CD4-positive, alpha-beta T cell treated with Interleukin-1 beta for 1 hour (primary cell): ENCODE measurements at places on chromosomes 1 and 21.

DNA sequence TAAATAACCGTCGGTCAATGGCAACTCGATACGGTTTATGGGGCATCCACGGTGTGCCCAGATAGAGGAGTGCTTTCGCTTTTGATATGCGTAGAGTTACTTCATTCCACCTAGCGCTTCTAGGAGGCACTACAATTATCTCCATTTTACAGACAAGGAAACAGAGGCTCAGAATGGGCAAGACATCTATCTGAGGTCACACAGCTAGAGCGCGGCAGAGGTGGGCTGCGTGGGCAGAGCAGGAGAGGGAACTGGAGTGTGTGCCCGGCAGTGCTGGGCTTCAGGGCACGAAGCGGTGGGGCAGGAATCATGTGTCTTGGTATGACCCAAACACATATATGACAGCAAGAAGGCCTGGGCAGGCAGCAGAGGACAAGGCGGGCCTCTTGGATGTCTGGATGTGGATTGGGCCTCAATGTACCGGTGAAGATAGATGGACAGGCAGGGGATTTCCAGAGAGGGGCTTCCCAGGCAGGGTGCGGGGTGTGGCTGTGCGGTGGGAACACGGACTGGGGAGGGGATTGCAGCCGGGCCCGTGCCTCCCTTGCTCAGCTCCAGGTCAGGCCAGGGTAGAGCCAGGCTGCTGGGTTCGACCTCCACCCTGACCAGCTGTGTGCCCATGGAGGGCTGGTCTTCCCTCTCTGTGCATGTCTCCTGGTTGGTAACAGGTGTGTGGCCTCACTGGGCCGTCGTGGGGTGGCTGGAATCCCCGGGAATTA, 21.2 kb downstream of the TP73 start:
- DNase-seq, result no peak

- DNase-seq, result no peak
Observed at GRCh38 chr1:176515310-176515709, 52.3 kb downstream of the PAPPA2 start.

GRCh38 chr1:84603941-84604830, 29.9 kb upstream of the CTBS start:
- DNase-seq, result no peak

- DNase-seq, result no peak
Observed at GRCh38 chr1:226429858-226430715, 22.2 kb upstream of the PARP1 start.

- no peak for DNase-seq
Observed at GRCh38 chr1:59366346-59366745, 69.5 kb downstream of the FGGY start.

GRCh38 chr1:209756615-209757445, 977 bp downstream of the TRAF3IP3 start:
- DNase-seq, result peak; percentile 40

- DNase-seq, result no peak
Observed at GRCh38 chr1:4512636-4513035, 141.8 kb upstream of the AJAP1 start.

- no peak for DNase-seq
Observed at GRCh38 chr1:3943806-3944577, 43.9 kb upstream of the C1orf174 start.

DNA sequence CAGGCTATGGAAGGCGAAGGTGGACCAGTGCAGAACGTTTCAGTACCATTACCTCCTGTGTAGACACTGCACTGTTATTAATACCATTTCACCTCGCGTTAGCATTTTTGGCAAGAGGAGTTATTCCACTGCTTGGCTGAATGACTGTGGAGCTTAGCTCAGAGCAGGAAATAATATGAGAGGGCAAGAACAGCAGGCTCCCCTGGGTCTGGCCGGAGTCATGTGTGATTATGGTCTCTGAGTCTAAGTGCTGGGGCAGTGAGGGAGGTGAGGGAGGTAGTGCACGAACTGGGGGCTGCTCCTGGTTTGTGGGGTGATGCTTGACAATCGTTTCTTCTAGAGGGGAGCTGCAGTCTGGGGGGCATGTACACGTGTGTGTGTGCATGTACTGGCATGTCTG, 82.9 kb downstream of the MDM4 start:
- DNase-seq, result no peak

DNA sequence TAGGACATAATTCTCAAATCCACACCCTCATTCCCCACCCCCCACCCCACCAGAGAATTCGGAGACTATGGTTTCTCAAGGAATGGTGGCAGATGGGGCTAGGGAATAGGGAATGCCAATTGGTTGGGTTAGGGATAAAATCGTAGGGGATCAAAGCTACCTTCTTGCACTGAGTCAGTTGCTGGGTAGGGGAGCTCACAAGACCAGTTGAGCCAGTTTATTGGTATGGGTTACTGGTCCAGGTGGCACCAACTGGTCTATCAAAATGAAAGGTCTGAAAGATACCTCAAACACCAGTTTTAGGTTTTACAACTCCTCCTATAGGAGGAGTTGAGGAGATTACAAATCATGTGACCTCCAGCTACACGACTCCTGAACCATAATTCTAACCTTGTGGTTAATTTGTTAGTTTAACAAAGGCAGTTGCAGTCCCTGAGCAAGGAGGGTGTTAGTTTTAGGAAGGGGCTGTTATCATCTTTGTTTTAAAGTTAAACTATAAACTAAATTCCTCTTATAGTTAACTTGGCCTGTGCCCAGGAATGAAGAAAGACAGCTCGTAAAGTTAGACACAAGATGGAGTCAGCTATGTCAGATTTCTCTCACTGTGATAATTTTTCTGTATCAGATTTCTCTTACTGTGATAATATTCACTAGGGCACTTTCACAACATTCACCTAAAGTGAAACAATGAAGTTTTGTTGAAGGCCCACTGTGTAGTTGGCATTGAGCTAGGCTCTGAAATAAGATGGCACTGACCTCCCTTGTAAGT, 2.5 kb downstream of the SHISAL2A start:
- DNase-seq, result no peak

DNA sequence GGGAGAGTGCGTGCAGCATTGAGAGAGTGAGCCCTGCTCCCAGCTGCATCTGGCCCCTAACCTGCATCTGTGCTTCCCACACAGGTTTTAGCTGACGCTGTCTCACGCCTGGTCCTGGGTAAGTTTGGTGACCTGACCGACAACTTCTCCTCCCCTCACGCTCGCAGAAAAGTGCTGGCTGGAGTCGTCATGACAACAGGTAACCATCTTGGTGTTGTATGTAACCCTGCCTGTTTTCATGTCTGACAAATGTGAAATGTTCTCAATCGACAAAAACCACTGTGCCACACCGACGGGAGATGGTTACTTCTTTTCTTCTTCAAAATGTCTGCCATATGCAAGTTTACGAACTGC, 105.8 kb downstream of the ADARB1 start:
- no peak for DNase-seq

DNA sequence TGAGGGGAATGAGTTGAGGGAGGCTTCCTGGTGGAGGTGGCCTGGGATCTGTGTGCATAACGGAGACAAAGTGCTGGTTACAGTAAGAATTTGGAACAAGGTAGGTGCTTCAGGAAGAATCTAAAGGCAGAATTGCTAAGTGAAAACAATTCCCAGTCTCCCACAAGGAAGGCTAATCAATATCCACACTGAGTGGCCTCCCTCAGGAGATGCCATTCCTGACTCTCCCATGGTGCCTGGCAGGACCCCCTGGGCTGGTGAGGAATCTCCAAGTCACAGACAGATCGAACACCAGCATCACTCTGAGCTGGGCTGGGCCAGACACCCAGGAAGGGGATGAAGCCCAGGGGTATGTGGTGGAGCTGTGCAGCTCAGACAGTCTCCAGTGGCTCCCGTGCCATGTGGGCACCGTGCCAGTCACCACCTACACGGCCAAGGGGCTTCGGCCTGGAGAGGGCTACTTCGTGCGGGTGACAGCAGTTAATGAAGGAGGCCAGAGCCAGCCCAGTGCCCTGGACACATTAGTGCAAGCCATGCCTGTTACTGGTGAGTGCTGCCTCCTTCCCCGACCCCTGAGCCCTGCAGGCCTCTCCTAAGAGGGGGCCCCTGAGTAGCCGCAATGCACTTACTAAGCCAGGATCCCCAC, 30.7 kb downstream of the IGFN1 start:
- no peak for DNase-seq

- peak; percentile 50 for DNase-seq
Observed at GRCh38 chr1:202615501-202616354, 94.5 kb downstream of the SYT2 start.

DNA sequence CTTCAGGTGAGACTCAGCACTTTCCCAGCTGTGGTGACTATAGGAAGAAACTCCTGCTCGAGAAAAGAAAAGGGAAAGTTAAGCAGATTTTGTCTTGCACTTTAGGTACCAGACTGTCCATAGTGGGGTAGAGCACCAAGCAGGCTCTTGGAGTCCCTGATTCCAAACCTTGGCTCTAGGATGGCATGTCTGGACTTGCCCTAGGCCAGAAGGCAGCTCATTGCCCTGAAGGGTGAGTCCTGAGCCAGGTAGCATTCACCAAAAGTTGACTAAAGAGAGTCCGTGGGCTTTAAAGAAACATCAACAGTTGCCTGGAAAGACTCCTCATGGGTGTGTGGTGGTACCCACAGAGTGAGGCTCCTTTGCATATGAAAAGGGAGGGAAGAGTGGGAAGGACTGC, 145.2 kb upstream of the SNX7 start:
- no peak for DNase-seq

GRCh38 chr1:41876576-41877445, 41.9 kb downstream of the HIVEP3 start:
- DNase-seq, result no peak

DNA sequence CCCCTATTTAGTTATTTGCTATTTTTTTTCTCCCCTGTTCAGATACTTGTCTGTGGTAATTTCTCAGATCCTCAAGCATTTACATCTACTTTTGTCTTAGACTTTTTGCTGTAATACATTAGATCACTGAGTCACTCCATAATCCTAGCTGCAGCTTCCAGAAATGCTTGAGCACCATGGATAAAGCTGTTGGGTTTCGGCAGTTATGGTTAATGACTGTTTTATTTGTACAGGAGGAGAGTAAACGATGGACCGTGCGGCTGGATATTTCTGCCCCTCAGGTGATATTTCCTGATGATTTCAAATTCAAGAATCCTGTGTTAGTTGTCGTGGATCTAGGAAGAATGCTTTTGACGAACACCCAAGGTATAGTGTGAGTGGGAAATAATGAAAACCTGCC, 42.9 kb downstream of the VPS13D start:
- DNase-seq, result no peak

GRCh38 chr1:209057083-209057482, 526.4 kb upstream of the CAMK1G start:
- no peak for DNase-seq
